ENCODE measurements at places on chromosomes 2 and 18.

- no peak for DNase-seq
Observed at GRCh38 chr2:21627938-21628337, 504.2 kb downstream of the TDRD15 start.

DNA sequence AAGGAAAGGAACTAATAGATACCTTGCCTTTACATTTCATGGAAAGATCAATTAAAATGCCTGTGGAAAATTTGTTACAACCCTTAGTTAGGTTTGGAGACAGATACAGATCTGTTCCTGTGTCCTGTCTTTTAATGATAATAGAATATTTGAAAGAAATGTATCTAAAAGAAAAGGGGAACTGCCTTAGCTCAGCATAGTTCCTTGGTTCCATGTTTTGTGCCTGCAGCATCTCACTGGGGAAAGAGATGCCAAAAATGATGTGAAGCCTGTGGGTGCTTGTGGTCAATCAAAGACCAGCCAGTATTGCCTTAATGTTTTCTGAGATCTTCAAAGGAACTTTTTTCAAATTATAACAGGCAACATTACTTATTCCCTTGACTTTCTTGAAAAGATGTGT is 147.6 kb downstream of the ADCYAP1 start:
- DNase-seq, result no peak

DNA sequence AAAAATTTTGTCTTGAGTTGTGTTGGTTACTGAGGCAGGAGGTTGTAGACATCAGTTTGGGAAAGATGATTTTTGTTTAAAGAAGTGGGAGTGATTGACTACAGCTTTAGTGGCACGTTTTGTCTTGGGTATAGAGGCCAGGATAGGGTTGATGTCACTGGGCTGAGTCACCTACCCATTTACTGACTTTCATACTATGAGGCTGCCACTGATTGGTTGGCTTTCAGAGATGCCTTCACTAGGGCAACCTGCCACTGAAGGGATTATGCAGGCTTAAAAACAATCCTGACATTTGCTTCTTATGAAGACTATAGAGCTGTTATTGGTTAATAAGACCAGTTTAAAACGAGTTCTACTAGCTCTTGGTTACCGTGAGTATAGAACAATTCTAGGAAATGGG is 479.1 kb downstream of the SOX11 start:
- no peak for DNase-seq

GRCh38 chr2:1528273-1529064 is 115.2 kb downstream of the TPO start:
- DNase-seq, result no peak

DNA sequence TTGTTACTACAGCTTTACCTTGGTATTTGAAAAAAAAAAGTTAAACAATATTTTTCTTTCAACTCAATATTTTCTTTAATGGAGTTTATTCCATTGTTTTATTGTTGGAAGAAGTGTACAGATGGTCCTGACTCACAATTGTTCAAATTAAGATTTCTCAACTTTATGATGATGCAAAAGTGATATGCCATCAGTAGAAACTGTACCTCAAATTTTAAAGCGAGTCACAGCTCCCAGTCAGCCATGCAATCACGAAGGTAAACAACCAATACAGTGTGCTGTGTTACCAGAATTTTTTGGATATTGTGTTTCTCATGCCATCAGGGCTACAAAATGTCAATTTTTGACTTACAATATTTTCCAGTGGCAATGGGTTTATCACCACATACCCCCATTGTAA is 54.0 kb upstream of the COL5A2 start:
- no peak for DNase-seq

- no peak for DNase-seq
Observed at GRCh38 chr2:176986487-176986886, 226.1 kb upstream of the HNRNPA3 start.

GRCh38 chr2:170703776-170704476 is 11.2 kb upstream of the SP5 start:
- DNase-seq, result no peak

GRCh38 chr2:150485871-150486538 is 1.5 kb downstream of the RND3 start:
- no peak for DNase-seq

- no peak for DNase-seq
Observed at GRCh38 chr18:55839343-55839742, 251.4 kb upstream of the TCF4 start.

GRCh38 chr18:269480-270095 is 1.7 kb upstream of the THOC1 start:
- no peak for DNase-seq

- no peak for DNase-seq
Observed at GRCh38 chr2:64296140-64296480, 151.9 kb upstream of the PELI1 start.

DNA sequence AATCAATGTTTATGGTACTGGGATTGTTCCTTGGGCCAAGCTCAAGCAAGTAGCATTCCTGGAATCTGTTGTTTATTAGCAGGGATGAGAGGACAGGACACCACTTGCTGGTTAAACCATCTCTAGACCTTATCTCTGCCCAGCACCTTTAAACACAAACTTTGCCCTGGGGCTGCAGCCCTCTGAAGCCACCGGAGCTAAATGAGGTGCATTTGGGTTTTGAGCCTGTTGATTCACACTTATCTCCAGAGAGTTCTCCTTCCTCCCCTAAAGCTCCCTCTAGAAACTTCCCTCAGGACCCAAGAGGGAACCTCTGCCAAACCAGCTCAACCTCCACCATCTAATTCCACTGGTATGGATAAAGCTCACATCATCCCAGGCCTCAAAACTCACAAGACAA is 94.8 kb upstream of the EPAS1 start:
- no peak for DNase-seq

GRCh38 chr2:10089565-10090190 is 9.5 kb upstream of the CYS1 start:
- no peak for DNase-seq

DNA sequence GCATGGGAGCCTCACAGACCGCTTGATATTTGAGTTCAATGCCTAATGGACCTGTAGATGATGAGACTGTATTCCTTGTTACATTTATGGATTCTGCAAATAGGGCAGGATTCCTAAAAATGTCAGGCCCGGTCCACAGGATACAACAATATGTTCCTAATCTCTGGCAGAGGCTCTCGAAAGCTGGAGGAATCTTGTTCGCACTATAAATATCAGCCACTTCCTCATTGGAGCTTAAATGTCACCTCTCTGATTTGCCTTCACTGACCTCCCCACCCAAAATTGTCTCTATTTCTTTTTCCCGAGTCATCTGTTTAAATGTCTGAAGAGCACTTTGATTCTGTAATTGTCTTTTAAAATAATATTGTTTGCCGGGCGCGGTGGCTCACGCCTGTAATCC is 12.0 kb upstream of the ACSL3 start:
- no peak for DNase-seq

DNA sequence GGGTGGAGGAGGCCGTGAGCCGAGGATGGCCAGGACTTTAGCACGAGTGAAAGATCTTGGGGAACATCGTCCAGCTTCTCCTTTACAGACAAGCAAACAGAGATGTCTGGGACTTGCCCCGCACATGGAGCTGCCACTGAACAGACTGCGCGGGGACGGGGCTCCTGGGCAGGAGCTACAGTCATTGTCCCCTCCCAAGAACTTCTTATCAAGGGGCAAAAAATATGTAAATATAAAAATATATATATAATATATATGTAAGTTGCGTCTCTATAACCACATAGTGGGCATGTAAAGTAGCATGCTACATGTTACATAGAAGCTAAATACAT is 245.0 kb upstream of the SALL3 start:
- DNase-seq, result no peak

DNA sequence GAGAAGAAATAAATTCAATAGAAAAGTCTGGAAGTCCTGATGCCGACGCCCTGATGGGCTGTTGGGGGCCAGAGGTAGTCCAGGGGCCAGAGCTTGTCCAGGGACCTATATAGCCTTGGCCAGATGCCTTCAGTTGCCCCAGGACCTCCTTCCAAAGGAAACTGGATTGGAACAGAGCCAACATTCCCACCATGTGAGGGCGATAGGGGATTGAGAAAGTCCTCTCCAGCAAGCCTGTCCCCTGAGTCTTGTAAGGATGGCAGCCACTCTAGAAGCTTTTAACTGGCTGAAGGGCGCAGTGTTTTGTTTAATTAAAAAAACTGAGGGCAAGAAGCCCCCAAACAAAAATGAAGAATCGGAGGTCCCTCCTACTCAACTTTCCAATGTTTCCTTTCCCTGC is 54.9 kb upstream of the CDCA7 start:
- DNase-seq, result no peak

DNA sequence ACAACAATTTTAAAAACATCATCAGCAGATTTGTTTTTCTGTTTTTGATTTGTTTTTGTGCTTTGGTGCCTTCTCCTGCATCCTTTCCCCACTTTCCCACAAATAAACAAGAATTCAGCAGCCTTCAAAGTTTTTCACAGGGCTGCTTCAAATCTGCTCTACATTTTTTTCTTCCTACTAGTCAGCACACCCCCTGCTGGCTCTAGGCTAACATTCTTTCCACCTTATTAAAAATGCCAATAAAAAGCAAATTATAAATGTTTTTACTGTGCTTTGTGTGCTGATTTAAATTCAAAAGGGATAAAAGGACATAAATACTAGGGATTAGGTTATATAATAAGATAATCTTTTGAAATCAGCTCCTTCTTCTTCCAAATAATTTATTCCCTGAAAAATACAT is 6.2 kb upstream of the CNTNAP5 start:
- DNase-seq, result no peak

- DNase-seq, result peak; percentile 12
Observed at GRCh38 chr2:99066075-99066958, 75.2 kb upstream of the C2orf15 start.

DNA sequence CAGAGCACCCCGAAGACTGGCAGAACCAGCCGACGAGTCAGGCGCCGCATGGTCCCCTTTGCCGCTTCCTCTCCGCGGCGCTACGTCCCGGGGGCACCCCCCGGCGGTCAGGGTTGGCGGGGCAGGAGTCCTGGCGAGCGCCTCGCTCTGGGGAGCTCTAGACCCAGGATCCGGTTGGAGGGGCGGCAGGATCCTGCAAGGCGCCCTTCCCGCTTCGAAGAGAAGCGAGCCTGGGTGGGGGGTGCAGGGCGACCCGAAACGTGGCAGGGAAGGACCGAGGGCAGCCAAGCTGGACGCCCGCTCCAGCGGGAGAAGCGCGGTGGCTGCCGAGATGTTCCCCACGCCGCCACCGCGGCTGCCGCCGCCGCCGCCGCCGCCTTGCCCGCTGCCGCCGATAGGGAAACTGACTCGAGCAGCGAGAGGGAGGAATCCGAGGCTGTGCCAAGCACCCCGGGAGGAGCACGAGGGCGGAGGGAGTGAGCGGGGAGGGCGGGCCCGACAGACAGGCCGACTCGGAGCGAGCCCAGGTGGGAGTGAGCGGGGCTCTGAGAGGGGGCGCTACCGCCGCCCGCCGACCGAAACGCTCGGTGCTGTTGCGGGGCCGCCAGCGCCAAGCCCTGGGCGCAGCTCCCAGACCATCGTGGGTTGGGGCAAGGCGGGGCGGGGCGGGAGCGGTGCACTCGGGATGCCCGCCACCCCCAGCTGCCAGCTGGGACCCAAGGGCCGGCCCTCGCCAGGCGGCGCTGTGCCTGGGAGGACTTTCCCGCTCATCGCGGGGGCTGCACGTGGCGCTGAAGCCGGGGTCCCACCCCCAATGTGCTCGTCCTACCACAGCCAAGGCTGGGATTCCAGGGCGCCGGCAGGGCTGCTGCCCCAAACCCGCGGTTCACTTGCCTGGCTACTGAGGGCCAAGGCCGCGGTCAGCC is at the start of gene GALNT14:
Gene GALNT14, minus strand, starts transcription at position 404 of the 926 bp plus-strand sequence. Its CDS starts 354 bp downstream, at position 50.
- peak; percentile 29 for DNase-seq

- DNase-seq, result no peak
Observed at GRCh38 chr2:158828378-158829164, 33.5 kb downstream of the DAPL1 start.

- DNase-seq, result no peak
Observed at GRCh38 chr2:236177967-236178889, 10.0 kb upstream of the GBX2 start.

- DNase-seq, result peak; percentile 53
Observed at GRCh38 chr2:46461709-46462171, 17.6 kb upstream of the TMEM247 start.

DNA sequence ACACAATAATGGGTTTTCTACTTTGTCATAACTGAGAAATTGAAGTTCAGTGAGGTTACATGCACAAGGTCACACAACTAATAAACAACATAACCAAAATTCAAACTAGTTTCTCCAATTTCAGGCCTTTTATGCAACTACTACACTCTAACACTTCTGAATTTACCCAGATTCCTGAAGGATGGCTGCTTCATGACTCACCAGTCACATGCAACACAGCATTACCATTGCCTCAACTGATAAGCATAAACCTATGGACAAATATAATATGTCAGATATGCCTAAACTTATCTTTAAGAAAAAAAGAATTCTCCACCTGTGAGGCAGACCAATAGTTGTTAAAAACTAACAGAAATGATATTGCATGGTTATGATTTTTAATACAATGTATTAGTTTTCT is 586.5 kb upstream of the SLC8A1 start:
- no peak for DNase-seq

DNA sequence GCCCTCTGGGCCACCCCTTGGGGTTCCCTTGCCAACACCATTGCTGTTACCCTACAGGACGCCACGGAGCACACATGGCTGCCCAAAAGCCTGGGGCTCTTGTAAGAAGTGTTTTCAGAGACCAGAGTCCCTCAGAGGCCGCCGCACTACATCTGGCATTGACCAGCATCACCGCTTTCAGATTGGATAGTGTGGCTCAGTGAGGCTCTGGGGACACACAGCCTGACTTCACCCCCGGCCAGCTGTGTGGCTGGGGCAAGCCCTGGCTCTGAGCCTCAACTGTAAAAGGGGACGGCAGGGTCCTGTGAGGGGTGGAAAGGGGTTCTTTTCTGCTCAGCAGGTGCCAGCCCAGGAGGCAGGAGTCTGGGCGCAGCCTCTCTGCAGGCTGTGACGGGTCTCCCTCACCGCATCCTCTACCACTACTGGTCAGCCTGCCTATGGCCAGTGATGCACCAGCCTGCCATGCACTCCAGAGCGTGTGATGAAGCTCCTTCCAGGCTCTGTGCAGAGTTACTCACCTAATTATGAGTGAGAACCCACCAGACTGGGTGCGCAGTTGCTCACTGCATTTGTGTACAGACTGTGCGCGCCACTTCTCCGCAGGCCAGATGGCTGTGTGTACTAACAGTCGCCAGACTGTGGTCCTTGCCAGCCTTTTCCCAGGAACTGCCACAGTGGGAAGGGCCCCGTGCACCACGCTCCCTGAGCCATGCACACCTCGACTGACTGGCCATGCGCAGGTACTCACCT is 10.7 kb upstream of the OTOF start:
- DNase-seq, result no peak

DNA sequence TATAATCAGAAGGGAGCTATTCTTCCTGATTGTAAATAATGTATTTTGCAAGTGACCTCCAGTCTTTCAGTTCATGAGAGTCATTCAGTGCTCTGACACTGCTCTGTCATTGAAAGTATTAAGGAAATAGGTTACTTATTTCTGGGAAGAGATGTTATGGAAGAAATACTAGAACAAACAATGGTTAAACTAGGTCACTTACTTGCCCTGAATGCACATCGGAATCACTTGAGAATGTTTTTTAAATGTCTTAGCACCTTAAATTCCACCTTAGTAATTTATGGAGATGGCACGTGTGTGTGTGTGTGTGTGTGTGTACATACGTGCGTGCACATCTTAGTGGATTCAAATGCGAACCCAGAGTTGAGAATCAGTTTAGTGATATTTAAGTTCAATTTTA is 126.6 kb upstream of the KCNH7 start:
- no peak for DNase-seq

- DNase-seq, result no peak
Observed at GRCh38 chr2:70469435-70469834, 84.2 kb downstream of the TGFA start.

- DNase-seq, result peak; percentile 65
Observed at GRCh38 chr2:64214281-64215115, 70.3 kb upstream of the PELI1 start.

GRCh38 chr2:1829796-1830195 is 85.5 kb upstream of the PXDN start:
- DNase-seq, result no peak

Data from CD4-positive, alpha-beta T cell treated with Interferon gamma for 1 hour (primary cell).